Lower leg skin (tissue), 4 donors: ENCODE measurements at places on chromosomes 13 and 19. TPM values are rescaled to one million over a fixed set of nuclear protein-coding genes. Genes with fewer than 3 reads are reported as not detected.

PODNL1 gene
- 7.2 TPM for total RNA-seq

VASP gene
- total RNA-seq = 52.7 TPM

DNAAF3 gene
- 0.71 TPM for total RNA-seq

P2RY11 gene
- 26.3 TPM for total RNA-seq

SLC7A10 gene
- total RNA-seq = not detected
